ENCODE measurements at places on chromosomes 16 and 17. TPM values are rescaled to one million over a fixed set of nuclear protein-coding genes. Genes with fewer than 3 reads are reported as not detected.
A peak's percentile ranks its signal among the peaks of the same experiment; 100 is the strongest.

The KRT34 gene
- not detected for total RNA-seq

The KCNJ2 gene
- 47.1 TPM for total RNA-seq

The GPR139 gene
- total RNA-seq, result not detected

The SNX20 gene
- 0.62 TPM for total RNA-seq

DNA sequence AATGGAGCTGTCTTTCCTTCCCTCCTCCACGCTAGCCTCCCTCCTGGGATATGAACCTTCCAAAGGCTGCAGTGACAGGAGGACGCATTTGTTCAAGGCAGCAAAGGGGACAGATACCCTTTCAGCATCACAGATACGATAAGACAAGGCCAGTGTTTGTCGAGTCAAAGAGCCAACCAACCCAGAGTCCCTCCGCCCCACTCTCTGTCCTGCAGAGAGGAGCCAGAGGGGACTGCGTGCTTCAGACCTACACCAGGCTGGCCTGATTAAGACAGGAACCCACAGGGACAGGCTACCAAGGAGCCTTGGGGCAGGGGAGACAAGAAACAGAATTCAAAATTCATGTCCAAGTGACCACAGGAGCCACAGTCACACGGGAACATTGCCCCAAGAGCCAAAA lies 72.6 kb upstream of the CDH5 start:
- no peak for DNase-seq

- DNase-seq, result no peak
Measured at GRCh38 chr16:57003439-57004386, 14.4 kb downstream of the NLRC5 start.

GRCh38 chr17:39408360-39408759 lies 6.9 kb upstream of the FBXL20 start:
- no peak for DNase-seq

GRCh38 chr16:4365014-4365406 lies 6.6 kb upstream of the VASN start:
- no peak for DNase-seq

DNA sequence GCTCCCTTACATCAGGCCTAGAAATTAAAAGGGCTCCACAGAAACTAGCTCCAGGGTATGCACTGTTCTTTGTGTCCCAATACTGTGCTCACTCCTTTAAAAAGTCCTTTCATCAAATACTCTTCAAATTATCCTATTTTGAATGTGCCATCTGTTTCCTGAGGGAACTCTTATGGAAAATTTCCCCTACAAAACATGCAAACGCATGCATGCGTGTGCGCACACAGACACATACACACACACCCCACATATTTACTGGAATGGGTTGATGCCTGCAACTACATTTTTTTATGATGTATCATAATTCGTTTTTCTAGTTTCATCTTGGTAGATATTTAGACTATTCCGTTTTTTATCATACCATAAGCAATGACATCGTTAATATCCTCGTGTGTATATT lies 351.2 kb upstream of the KIF2B start:
- DNase-seq, result no peak

DNA sequence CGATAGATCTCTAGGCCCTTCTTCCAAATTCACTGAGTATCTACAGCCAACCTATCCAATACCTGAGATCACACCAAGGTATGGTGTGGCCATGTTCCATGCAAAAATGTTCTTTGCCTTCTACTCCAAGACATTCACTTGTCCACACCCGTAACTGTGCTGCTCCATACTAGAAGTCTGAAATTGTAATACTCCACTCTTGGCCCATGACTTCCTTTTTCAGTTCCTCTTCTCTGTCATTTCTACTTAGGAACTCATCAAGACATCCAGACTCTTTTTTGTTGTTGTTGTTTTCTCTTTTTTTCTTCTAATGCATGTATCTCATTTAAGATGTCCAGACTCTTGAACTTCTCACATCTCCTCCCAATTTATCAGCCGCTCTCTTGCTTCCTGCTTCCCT lies 42.5 kb upstream of the KSR1 start:
- no peak for DNase-seq

- DNase-seq, result no peak
Measured at GRCh38 chr17:49021095-49021767, 24.0 kb downstream of the IGF2BP1 start.

- no peak for DNase-seq
Measured at GRCh38 chr17:65783845-65784334, 222.4 kb upstream of the AXIN2 start.

DNA sequence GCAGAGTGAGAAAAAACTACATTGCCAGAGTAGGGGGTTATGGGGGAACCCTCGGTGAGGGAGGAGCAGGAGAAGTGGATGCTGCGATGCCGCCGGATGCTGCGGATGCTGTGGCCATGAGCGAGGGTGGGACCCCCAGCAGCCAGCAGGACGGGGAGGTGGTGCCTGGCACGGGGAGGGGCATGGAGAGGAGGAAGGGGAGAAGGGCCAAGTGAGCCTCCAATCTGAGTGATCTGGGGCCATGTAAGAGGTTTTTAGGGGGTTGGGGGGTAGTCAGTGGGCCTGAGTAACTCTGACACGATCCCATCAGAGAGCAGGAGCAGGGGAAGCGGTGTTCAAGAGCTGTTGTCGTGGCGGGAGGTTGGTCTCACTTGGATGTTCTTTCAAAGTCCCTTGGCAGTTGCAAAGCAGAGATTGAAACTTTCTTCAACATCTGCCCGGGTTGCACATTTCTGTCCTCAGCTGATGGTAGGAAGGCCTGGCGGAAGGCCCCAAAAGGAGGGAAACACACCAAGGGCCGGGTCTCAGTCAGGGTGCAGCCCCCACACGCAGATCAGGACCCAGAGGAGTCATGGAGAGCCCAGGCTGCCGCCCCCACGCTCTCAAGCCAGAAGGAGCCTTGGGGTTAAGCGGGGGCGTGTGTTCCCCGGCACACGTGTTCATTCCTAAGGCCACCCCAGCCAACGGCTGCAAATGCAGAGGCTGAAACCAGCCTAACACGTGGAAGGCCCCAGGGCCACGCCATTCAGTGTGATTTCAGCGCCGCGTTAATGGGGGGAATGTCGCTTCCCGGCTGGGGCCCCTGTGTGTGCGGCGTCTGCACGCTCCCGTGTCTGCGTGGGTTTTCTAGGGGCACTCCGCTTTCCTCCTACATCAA lies 81.7 kb downstream of the ZDHHC7 start:
- peak; percentile 79 for DNase-seq
